ENCODE measurements at places on chromosomes 3 and 15.

- no peak for DNase-seq
These were observed 166.5 kb downstream of the ISL2 start for GRCh38 chr15:76503121-76503520.

DNA sequence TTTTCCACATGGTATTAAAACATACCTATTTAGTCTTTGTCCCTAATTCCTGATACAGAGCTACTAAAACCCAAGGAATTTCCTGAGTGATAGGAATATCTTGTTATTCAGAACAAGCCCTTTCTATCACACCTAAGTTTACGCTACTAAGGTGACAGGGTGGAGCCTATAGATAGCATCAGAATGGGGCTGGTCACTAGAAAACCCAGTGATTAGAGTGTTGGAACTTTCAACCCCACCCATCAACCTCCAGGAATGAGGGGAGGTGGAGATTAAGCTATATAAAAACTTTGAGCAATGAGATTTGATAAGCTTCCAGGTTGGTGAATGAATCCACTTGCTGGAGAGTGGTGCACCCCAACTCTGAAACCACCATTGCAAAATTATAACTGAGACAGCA is 62.1 kb upstream of the RNU6-1 start:
- DNase-seq, result no peak

GRCh38 chr3:4778119-4778518 is 201.1 kb upstream of the BHLHE40 start:
- no peak for DNase-seq

GRCh38 chr15:85733416-85733815 is 61.3 kb downstream of the KLHL25 start:
- no peak for DNase-seq

GRCh38 chr3:107679921-107680320 is 157.2 kb downstream of the BBX start:
- DNase-seq, result no peak

- DNase-seq, result no peak
These were observed 24.4 kb upstream of the TNFAIP8L3 start for GRCh38 chr15:51119120-51119519.

Data from CD4-positive, alpha-beta T cell treated with Interleukin-21 for 1 hour (primary cell).